ENCODE measurements at places on chromosomes 11 and 22. TPM values are rescaled to one million over a fixed set of nuclear protein-coding genes. Genes with fewer than 3 reads are reported as not detected.

GRCh38 chr11:131037873-131038272 is 121.6 kb upstream of the SNX19 start:
- H3K4me1 ChIP-seq = peaks cover 30% of the 10 kb centered on the region
- H3K27ac ChIP-seq = no peak overlapping the region
- no peak overlapping the region for H3K4me3 ChIP-seq

The IGSF9B gene
- 52.7 TPM for total RNA-seq

- DNase-seq = peak; percentile 92
- H3K4me3 ChIP-seq = peak overlapping the region; percentile 96
- no peaks in the 10 kb centered on the region for H3K27me3 ChIP-seq
- H3K36me3 ChIP-seq = peaks cover 2% of the 10 kb centered on the region
Observed at GRCh38 chr11:58578136-58578634, 678 bp upstream of the ZFP91 start.

- no peak overlapping the region for H3K27ac ChIP-seq
- DNase-seq = no peak
- no peak overlapping the region for H3K4me3 ChIP-seq
- no peaks in the 10 kb centered on the region for H3K27me3 ChIP-seq
Observed at GRCh38 chr11:3880724-3881123, 25.3 kb downstream of the STIM1 start.

- no peaks in the 10 kb centered on the region for H3K27me3 ChIP-seq
- no peak overlapping the region for H3K27ac ChIP-seq
- H3K4me1 ChIP-seq = no peaks in the 10 kb centered on the region
- H3K4me3 ChIP-seq = no peak overlapping the region
Observed at GRCh38 chr11:43810929-43811596, 69.6 kb upstream of the ALKBH3 start.

The POU2AF3 gene
- 2.7 TPM for total RNA-seq

GRCh38 chr11:97364047-97364446 is 974.2 kb downstream of the JRKL start:
- H3K36me3 ChIP-seq = no peaks in the 10 kb centered on the region
- no peak overlapping the region for H3K27ac ChIP-seq
- H3K27me3 ChIP-seq = no peaks in the 10 kb centered on the region
- DNase-seq = no peak
- H3K4me1 ChIP-seq = no peaks in the 10 kb centered on the region

DNA sequence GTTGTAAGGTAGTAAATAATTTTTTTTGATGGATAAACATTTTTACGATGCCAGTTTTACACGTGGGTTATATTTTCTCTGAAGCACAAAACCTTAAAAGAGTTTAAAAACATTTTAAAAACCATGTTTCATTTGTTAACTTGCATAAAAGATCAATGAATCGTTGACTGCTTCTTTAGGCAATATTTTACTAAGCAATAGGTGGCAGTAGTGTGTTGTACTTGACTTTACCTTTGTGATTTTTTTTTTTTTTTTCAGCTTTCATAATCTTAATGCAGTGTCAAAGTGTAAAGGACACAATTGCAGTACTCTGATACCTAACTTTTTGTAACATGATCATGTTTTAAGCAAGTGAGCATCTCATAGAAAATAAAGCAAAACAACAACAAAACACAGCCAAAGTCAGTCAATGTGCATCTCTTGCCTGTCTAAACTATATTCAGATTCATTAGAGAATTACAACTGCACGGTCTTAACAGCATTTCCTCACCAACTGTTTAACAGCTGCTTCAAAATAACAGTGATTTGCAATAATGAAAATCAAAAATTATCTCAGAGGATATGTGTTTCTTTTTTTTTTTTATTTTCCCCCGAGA is 27.7 kb downstream of the DNAJC24 start:
- H3K27ac ChIP-seq = no peak overlapping the region
- no peak overlapping the region for H3K4me3 ChIP-seq
- peaks cover 18% of the 10 kb centered on the region for H3K36me3 ChIP-seq

DNA sequence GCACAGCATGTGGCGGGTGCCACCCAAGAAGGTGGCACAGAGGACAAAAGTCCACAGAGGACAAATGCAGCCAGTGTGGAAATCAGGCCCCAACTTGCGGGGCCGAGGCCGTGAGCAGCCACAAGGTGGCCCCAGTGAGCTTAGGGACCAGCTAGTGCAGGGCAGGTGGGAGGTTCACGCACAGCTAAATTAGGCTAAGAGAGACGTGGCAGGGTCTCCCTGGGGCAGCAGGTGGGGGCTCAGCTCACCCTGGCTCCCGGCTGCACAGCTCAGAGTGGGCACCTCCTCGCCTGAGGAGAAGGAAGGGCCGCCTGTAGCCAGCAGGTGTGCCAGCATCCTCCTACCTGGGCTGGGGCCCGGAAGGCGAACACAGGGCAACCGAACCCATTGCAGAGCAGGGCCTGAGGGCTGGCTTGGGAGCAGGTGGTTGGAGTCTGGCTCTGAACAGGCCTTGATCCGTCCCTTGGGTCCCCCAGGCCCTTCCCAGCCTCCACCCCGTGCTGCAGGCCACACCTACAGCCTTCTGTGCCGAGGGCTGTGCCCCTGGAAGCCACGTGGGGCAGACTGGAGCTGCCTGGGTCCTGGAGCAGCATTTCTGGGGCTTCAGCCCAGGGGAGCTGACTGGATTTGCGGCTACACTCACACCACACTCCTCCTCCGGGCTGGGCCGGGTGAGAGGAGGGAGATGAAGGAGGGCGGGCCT is 26.1 kb upstream of the CELSR1 start:
- peaks cover 6% of the 10 kb centered on the region for H3K4me1 ChIP-seq
- H3K4me3 ChIP-seq = peak overlapping the region; percentile 18
- H3K27ac ChIP-seq = peak overlapping the region; percentile 79
- H3K36me3 ChIP-seq = no peaks in the 10 kb centered on the region
- DNase-seq = peak; percentile 82

- no peak overlapping the region for H3K27ac ChIP-seq
- no peak for DNase-seq
- H3K27me3 ChIP-seq = no peaks in the 10 kb centered on the region
Observed at GRCh38 chr11:104891135-104891534, 7.1 kb downstream of the CASP12 start.

The CCDC81 gene
- total RNA-seq = 1.0 TPM

Measured in WTC11 (cell line).